ENCODE measurements at places on chromosomes 6 and 20.
A peak's percentile ranks its signal among the peaks of the same experiment; 100 is the strongest.

- DNase-seq = peak; percentile 41
Measured at GRCh38 chr20:63267691-63268090, 4.9 kb upstream of the ARFGAP1 start.

GRCh38 chr20:62815066-62815991, 1.5 kb upstream of the COL9A3 start:
- DNase-seq = no peak

DNA sequence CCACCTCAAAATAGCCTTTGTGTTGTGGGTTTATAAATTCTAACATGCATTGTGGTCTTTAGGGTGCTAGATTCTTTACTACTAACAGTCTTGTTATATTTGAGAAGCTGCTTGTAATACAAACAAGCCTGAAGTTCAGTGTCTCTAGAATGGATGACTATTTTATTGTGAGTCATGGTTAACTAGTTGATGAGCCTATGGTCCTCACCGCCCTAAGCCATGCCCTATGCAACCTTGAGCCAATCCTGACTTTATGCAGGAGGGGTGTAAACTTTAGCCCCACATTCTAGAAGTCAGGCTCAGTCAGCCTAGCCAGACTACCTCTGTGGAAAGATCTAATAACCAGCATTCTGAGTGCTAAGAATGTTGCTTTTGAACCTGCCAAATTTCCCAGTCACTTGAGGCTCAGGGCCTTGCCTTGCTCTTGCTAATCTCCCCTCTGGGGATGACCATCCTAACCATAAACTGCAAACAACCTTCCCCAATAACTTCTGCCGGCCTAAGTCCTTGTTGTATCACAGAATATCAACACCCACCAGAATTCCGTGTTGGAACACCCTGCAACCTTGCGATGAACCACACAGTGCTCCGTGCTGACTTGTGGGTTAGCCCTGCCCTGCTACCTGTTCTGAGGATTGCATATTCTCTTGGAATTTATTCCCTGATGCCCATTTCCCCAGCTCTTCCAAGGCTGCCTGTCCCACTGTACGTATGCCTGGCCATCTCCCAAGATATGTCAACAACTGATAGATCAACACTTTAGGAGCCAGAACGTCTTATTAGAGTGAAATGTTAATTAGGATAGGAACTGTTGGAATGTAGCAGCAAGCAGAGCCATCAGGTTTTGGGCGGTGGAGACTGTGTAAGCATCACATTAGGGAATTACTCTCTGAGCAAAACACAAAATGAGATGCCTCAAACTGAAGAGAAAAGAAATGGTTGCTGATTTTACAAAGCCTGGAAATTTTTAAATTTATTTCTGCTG, 71.7 kb upstream of the CEP85L start:
- DNase-seq = no peak

GRCh38 chr6:39829331-39829730, 37.2 kb downstream of the DAAM2 start:
- no peak for DNase-seq

DNA sequence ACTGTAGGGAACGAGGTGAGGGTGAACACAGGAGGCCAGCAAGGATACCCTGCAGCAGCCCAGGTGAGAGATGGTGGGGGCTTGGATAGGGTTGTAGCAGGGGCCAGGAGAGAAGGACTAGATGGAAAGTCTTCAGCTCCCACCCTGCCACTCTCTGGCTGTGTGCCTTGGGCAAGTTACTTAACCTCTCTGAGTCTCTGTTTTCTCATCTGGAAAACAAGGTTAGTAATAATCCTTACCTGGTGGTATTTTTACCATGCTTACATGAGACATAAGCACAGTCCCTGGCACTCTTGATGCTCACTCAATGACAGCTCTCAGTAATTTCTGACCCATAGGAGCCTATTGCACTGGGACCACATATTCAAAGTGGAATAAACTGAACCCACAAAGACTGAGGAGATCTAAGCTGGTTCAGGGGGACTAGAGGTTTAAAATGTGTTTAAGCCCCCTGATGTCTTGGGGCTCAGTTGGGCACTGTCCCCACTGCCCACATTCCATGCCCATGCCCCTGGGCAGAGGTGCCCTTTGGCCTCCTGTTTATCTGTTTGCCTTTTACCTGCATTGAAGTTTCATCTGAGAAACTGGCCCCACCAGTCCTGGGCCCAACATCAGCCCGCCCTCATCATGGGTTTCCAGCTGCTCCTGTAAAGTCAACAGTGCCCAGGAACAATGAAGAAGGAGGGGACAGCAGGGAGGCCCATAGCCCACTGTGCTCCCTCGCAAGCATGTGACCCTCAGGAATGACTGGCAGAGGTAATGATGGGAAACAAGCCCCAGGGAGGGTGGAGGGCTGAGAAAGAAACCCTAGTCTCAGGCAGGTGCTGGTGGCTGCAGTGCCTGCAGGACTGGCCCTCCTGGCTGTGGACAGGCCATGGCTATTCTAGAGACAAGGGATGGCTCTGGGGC, 104.0 kb downstream of the VEGFA start:
- no peak for DNase-seq

DNA sequence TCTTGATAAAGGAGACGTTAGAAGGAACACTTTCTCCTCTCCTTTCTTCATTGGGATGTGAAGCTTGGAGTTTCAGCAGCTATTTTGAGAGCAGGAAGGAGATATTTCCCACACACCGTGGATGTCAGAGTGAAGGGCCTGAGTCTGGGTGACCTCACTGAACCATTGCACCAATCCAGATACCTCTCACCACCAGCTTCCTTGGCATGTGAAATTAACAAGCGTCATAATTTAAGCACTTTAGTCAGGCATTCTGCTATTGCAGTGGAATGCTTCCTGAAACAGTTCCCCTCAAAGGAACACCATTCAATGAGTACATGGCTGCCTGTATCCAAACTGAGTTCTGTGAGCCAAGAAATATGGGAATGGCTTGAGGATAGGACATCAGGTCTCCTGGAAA, 83.7 kb downstream of the CHMP4B start:
- no peak for DNase-seq

DNA sequence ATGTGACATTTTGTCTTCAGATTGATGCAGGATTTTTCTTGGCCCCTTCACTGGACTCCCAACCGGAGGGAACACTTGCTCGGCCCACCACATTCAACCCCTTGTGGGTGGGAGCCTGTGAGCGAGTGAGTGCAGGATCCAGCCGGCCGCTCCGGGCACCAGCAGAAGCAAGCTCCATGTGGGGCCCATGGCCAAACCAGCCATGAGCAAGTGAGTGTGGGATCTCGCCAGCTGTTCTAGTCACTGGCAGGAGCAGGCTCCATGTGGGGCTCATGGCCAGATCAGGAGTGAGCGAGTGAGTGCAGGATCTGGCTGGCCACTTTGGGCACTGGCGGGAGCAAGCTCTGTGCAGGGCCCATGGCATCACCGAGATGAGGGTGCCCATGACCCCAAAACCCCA, 42.6 kb downstream of the OSTM1 start:
- no peak for DNase-seq

DNA sequence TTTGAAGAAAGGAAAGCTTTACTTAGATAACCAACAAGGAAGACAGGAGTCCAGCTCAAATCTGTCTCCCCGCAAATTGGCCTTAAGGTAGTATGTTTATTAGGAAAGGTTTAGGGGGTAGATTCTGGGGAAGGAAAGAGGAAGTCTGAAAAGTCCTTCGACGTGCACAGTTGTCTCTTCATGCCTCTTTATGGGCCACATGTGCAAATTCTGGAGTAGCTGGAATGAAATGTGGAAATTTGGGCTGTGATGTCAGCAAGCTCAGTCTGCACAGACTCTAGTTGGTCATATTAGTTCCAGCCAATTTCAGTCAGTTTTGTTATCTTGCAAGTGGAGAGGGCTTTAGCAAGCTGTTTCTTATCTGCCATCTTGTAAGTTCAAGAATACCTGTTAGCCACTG, 50.1 kb downstream of the NUP153 start:
- no peak for DNase-seq

- DNase-seq = peak; percentile 74
Measured at GRCh38 chr20:58906894-58907293, 54.4 kb downstream of the GNAS start.

GRCh38 chr6:50120300-50120699, 70.6 kb upstream of the DEFB112 start:
- DNase-seq = no peak

DNA sequence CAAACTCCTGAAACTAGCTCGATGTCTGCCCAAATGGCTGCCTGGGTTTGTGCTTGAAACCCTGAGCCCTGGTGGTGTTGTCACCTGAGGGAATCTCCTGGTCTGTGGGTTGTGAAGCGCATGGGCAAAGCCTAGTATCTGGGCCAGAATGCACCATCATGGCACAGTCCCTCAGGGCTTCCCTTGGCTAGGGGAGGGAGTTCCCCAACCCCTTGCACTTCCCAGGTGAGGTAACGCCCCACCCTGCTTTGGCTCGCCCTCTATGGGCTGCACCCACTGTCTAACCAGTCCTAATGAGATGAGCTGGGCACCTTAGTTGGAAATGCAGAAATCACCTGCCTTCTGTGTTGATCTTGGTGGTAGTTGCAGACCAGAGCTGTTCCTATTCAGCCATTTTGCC, 152.9 kb upstream of the MAP3K7 start:
- DNase-seq = no peak

DNA sequence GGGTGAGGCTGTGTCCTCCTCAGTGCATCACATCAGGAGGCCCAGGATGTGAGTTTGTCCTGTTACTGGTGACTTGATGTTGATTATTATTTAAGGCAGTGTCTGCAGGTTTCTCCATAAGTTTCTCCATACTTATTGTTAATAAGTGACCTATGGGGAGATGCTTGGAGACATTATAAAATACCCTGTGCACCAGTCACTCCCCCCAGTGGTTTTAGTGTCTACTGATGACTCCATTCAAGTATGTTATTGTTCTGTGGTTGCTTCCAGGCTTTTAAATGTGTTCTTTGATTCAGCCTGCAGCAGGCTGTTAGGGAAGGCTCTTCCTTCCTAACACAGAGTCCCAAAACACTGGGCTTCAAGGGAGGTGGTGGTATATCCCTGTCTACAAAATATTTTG, 14.6 kb upstream of the CST3 start:
- no peak for DNase-seq

DNA sequence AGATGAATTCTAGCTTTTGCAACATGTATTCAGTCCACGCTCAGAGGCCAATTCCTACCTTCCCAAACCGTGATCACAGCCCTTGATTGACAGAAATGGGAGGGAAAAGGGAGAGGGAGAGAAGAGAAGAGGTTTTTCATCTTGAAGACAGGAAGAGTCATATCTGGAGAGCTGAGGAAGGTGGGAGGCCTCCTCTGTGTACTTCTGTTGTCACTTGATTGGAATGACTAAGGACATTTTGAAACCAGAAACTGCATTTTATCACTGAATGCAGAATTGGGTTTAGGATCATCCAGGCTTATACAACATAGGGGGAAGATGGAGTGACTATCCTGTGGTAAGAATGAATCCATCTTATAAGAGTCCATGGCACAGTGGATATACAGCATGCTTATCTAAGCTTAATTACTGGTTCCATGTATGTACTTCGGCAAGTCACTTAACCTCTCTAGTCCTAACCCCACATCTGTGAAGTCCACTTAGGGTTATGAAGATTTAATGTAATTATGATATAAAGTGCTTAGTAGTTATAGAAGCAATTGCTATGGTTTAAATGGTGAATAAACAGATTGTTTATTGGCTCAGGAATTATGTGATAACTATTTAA, 144.0 kb downstream of the BCKDHB start:
- DNase-seq = no peak

GRCh38 chr20:18585134-18585533, 2.7 kb upstream of the DTD1 start:
- no peak for DNase-seq

GRCh38 chr6:51314965-51315364, 496.3 kb downstream of the TFAP2B start:
- DNase-seq = no peak

DNA sequence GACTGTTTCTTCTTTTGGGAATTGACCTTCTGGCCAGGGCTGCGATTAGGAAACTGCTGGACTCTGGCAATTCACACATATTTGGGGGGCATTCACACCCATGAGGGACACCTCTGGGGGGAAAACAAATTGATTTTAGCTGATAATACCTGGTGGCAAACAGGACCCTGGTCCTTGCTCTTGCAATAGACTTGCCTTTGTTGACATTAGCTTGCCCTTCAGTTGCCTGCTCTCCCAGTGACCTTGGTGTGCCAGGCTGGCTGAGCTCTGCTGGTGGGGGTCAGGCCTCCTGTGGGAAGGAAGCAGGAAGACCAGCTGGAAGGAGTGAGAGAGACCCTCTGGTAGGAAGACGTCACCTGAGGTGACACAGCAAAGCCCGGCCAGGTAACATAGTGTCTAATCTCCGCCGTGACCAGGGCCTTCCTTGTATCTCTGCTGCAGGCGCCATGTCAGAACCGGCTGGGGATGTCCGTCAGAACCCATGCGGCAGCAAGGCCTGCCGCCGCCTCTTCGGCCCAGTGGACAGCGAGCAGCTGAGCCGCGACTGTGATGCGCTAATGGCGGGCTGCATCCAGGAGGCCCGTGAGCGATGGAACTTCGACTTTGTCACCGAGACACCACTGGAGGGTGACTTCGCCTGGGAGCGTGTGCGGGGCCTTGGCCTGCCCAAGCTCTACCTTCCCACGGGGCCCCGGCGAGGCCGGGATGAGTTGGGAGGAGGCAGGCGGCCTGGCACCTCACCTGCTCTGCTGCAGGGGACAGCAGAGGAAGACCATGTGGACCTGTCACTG, 5.3 kb downstream of the CDKN1A start:
- DNase-seq = no peak

GRCh38 chr6:114083251-114083650, 112.3 kb upstream of the HDAC2 start:
- DNase-seq = no peak

- no peak for DNase-seq
Measured at GRCh38 chr20:61436667-61437279, 184.7 kb downstream of the CDH4 start.

GRCh38 chr6:25456249-25457040, 177.3 kb downstream of the CARMIL1 start:
- no peak for DNase-seq

DNA sequence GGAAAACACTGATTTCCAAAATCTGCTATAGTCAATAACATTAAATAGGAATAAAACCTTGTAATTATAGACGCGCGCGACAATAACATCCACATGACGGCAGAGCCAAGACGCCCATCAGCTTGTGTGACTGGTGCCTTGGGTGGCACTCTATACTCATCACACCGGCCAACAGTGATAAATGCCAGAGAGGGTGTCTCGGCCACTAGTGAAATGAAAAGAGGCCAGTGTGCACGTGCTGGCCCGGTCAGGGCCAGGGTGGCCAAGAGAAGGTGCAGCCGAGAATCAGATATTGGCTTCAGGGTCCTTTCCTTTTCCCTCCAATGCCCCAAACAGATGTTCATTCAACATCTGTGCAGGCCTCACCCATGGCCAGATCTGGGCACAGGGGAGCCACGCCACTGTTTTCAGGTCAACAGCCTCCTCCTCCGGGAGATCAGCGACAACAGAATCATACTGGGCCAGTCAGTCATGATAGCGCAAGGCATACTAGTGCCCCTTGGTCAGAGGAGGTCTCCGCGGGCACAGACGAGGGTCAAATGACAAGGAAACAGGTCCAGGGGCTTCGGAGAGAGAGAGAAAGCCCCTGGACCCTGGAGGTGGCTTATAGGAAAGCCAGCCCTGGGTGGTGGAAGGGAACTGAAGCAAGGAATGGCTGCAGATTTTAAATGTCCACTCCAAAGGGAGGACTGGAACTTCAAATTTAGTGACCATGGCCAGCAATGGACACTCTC, 134.5 kb downstream of the PRND start:
- DNase-seq = no peak

Data from upper lobe of left lung (tissue), 6 donors.